Esophagus mucosa (tissue), 1 donor: ENCODE measurements at places on chromosomes 1 and 21. TPM values are rescaled to one million over a fixed set of nuclear protein-coding genes. Genes with fewer than 3 reads are reported as not detected.

HPDL gene
- total RNA-seq: 1.6 TPM

DNA sequence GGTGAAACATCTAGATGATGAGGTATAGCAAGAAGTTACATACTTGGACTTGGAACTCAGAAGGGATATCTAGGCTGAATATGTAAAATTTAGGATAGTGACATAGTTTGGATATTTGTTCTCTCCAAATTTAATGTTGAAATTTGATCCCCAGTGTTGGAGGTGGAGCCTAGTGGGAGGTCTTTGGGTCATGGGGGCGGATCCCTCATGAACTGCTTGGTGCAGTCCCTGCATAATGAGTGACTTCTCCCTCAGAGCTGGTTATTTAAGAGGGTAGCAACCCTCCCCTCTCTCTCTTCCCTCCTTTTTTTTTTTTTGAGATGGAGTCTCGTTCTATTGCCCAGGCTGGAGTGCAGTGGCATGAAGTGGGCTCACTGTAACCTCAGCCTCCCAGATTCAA lies 15.5 kb downstream of the ST3GAL3 start:
- ATAC-seq: no peak

TNNT2 gene
- total RNA-seq: 3.9 TPM

C1orf94 gene
- total RNA-seq: not detected

TMEM51 gene
- total RNA-seq: 22.5 TPM

DNA sequence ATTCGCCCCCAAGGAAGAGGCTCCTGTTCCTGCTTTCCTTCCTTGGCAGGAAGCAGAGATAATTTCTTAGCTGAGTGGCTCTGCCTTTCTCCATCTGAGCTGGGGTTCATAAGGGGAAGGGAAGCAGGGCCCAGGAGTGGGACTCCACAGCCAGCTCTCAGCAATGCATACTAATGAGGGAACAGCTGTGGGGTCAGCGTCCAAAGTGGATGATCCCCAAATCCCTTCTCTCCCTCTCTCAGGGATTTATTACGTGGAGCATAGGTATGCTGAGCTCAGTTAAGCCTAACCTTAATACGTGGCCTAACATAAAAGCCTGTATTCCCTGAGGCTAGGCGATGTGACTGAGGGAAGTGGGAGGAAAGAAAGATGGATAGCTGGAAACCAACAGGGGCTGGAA lies 87.3 kb upstream of the CTTNBP2NL start:
- ATAC-seq: no peak

DNA sequence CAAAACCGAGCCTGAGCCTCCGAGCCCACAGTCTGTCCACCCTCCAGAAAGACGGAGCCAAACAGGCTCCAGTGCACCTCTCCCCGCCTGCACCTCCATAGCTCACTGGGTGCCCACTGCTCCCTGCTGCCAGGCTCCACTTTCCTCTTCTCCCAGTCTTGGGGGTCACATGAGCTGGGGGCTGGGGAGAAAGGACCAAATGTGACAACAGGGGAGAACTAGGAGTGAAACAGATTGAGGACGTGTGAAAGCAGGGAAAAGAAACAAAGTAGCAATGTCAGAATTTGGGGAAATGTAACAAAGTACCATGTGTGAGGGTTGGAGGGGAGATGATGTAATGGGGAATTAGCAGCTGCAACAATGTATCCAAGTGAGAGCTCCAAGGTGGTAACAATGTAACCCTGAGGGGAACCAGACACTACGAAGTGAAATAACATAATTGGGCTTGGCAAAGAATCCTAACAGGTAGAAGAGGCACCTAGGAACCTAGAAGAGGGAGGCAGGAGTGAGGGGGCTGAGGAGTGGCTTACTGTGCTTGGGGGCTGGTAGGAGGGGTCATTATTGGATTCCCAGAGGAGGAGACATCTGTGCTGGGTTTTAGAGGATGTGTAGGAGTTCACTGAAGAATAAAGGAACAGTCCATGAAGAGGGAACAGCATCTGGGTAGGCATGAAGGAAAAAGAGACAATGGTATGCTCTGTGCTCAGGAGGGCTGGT lies 12.5 kb downstream of the SDC3 start:
- no peak for ATAC-seq

PDC gene
- not detected for total RNA-seq

PLEKHA6 gene
- total RNA-seq: 11.1 TPM

DNA sequence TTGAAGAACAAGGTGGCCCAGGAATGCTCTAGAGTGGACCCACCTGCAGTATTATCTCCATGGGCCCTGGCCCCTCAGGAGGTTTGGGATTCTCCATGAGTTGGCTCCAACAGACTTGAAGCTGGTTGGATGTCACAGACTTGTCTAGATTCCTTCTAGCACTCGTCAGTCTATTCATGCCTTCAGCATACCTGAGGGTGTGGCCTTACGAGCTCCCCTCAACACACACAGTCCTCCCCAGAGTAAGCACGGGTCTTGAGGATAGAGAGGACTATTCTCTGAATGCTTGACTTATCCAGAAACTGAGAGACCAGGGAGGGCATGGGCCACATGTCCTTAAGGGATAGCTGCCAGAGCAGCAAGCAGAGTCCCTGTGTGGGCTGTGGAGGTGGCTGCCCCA lies 45.9 kb upstream of the COL6A1 start:
- ATAC-seq: no peak

DNA sequence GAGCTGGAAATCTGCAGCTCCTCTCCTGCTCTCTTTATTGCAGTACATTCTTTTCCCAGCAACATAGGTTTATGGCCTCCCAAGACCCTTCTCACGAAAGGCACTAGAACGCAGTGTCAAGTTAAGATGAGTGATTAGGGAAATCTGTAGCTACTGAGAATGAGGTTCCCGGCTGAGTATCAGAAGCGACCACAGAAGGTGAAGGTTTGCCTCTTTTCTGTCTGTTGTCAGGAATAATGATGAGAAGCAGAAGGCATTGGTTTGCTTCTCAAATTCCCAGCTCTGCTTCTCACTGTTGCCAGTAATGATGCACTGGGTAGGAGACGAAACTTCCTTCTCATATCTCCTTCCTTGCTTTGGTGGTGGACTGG lies 128.4 kb downstream of the NTMT2 start:
- ATAC-seq: no peak

GRCh38 chr1:53298045-53298637 lies 29.7 kb downstream of the LRP8 start:
- no peak for ATAC-seq

DNA sequence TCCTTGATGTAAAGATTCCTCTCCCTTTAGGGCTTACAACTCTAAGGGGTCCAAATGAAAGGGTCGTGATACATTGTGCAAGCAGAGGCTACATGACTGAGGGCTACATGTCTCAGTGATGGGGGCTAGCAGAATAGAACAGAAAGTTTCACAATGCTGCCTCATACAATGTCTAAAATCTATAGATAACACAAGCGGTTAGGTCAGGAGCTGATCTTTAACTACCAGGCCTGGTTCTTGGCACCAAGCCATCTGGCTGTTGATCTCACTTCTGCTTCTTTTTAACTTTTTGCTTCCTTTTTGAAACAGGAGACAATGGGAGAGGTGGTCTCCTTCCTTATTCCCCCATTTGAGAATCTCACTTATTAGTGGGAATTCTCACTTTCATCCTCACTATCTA lies 710.2 kb downstream of the AMY1C start:
- no peak for ATAC-seq

GRCh38 chr1:192579010-192579738 lies 3.6 kb downstream of the RGS1 start:
- peak; percentile 60 for ATAC-seq

ATP1A2 gene
- total RNA-seq: 0.80 TPM

GRCh38 chr1:9086045-9086444 lies 16.6 kb upstream of the SLC2A5 start:
- ATAC-seq: peak; percentile 73

DNA sequence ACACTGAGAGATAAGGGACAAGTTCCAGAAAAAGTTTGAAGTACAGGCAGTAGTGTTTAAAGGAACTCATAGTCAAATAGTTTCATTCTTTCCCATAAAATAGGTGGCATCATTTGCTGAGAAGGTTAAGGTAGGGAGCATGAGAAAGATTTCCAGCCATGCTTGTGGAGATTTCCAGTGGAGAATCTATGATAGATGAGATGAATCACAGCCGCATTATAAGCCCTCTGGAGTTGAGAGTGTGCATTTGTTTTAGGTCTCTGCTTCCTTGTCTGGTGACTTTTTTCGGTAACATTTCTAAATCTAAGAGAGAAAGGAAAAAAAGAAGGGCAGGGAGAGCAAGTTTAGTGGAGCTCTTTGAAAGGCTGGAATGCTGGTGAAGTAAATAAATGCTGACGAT lies 108.7 kb downstream of the DISP1 start:
- no peak for ATAC-seq

DNA sequence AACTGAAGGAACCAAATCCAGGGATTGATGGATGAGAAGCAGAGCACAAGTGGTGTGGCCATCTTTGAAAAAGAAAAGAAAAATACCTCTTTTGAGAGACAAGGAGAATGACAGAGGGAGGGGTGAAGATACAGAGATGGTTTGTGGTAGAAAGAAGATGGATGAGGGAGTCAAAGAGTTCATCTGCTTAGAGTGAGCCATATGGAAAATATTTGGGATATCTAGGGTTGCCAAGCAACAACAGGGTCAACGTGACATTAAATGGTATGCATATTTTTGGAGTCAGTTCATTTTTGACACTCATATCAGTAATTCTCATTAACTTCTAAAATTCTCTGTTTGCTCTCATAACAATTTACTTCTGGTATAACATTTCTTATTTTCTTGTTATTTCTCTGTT lies 50.7 kb downstream of the MACF1 start:
- ATAC-seq: no peak

S100A6 gene
- 976 TPM for total RNA-seq

ARHGEF11 gene
- total RNA-seq: 13.2 TPM

MEAF6 gene
- total RNA-seq: 32.7 TPM

- ATAC-seq: no peak
Measured at GRCh38 chr21:24097181-24097580, 1510.1 kb downstream of the MRPL39 start.

PEX10 gene
- total RNA-seq: 17.7 TPM

- no peak for ATAC-seq
Measured at GRCh38 chr1:28269529-28269928, 10.2 kb downstream of the SESN2 start.

DNA sequence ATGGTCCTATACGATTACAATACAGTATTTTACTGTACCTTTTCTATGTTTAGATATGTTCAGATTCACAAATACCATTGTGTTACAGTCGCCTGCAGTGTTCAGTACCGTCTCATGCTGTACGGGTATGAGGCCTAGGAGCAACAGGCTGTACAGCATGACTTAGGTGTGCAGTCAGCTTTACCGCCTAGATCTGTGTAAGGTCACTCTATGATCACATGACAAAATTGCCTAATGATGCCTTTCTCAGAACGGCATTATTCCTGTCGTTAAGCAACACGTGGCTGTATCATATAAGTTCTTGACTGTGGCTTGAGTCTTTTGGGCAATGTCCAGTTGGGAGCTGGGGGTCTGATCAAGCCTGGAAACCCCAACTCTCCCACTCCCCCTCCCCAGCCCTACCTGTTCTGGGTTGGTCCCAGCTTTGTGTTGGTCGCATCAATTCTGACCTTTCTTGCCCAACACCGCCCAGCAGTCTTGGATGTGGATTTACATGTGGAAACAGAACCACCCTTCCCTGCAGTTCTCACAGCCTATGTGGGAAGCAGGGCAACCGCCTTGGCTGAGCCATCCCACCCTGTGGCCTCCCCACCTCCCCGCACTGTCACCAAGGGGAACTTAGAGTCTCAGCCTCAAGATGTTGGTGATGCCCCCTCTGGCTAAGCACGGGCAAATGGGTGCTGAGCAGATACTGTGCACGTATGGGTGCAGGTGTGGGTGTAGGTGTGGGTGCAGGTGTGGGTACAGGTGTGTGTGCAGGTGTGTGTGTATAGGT lies 80.2 kb upstream of the ACTL8 start:
- ATAC-seq: peak; percentile 60

DNA sequence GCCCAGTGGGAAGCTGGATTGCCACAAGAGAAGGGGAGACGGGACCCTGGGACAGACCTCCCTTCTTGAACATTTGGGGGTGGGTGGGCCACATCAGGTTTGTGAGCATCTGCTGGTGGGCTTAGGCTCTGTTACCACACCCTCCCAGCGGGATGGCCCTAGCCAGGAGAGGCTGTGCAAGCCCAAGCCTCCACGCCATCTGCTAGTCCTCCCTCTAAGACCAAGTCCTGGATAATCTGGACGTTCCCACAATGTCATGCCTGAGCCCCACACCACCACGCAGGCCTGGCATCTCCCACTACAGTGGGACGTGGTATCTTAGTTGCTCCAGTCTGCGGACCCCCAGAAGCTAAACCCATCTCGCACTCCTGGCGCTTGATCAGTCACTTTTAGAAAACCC lies 3.7 kb upstream of the IBA57 start:
- ATAC-seq: no peak

GRCh38 chr1:216562383-216562782 lies 139.1 kb upstream of the USH2A start:
- no peak for ATAC-seq

GRCh38 chr21:45455674-45456583 lies 51.0 kb downstream of the COL18A1 start:
- peak; percentile 3 for ATAC-seq

HSPG2 gene
- 91.0 TPM for total RNA-seq

DNA sequence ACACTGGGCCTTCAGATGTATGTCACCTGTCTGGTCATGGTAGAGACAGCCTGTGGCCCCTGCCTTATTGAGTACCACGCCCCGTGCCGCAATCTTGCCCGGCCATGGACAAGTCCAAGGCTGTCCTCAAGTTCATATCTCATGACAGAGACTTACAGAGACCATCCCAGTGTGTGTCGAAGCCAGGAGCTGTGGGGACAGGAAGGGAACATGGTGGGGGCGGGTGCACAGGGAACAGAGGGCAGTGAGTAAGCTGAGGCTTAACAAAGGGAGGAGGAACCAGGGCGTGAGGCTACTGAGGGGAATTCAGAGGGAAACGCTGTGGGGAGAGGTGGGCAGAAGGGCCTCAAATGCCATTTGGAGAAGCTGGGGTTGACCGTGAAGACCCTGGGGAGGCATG lies 75.8 kb downstream of the ALPL start:
- peak; percentile 39 for ATAC-seq

DNA sequence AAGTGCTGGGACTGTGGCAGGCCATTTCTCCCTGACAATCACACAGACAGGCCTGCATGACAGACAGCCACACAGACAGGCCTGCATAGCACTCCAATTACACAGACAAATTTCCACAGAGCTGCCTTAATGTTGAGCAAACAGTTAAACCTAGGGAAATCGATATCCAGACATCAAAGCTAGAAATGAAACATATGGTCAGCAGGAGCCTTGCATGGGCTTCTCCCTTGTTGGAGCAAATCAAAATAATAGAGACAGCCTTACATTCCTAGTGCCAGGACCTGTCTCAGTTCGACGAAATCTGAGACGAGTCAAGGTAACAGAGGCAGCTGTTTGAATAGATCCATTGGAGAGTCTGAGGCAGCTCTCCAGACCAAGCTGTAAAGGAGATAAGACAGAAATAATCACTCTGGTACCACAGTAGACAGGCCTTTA lies 42.4 kb downstream of the OLFML3 start:
- ATAC-seq: no peak
